Naive thymus-derived CD8-positive, alpha-beta T cell (primary cell): ENCODE measurements at places on chromosomes 11 and 22.

GRCh38 chr11:86848132-86848531 is 47.8 kb downstream of the PRSS23 start:
- DNase-seq: no peak

DNA sequence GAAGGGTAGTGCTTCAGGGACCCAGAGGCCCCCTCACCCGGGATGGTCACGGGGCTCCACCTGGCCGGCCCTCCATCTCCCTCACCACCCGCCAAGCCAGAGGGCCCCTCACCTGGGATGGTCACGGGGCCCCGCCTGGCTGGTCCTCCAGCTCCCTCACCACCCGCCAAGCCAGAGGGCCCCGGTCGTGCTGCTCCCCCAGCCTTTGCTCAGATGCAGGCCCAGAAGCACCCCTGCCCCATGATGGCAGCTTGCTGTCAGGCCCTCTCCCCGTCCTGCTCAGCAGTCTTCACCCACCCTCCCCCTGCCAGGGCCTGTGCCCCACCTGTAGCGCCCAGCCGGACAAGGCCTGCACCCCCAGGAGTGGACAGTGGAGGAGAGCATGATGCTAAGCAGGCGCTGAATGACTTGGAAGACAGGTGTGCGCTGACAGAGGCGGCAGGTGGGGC is 7.3 kb downstream of the DENND6B start:
- DNase-seq: no peak

DNA sequence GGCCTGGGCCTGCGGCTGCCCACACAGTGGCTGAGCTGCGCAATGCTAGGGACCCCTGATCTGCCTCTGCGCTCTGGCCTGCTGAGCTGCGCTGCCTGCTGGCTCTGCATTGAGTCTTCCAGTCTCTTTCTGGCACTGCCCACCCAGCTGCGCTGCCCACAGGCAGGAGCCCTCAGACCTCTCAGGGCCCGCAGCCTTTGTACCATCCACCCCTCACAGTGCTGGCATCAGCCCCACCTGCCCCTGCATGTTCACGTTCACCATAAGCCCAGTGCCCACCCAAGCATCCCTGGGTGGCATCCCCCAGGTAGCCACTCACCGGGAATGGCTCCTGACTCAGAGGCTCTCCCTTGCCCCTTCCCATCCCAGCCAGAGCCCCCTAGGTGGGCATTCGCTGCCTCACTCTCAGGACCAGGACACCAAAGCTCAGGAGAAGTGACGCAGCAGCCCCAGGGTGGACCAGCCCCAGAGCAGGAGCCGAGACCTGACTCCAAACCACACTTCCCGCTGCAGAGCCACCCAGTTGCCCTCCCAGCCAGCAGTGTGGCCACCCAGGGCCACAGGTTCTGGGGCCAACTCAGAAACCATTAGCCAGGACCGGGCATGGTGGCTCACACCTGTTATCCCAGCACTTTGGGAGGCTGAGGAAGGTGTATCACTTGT is 21.7 kb upstream of the COMT start:
- no peak for DNase-seq

DNA sequence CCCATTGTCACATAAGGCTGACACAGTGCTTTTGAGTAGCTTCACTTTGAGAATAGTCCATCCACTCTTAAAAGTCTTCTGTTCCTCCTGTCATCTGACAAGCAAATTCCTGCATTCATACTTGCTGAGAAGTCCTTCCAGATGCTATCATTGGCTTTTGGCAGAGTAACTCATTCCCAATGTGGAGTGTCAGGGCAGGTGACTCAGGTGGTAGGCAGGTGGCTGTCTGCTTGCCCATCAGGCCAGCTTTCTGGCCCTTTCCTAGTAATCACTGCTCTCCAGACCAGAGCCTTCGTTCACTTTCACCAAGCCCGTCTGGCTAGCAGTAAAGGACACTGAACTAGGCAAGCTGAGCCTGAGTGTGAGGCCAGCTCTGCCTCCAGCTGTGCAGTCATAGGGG is 162.5 kb upstream of the CCDC90B start:
- DNase-seq: no peak

DNA sequence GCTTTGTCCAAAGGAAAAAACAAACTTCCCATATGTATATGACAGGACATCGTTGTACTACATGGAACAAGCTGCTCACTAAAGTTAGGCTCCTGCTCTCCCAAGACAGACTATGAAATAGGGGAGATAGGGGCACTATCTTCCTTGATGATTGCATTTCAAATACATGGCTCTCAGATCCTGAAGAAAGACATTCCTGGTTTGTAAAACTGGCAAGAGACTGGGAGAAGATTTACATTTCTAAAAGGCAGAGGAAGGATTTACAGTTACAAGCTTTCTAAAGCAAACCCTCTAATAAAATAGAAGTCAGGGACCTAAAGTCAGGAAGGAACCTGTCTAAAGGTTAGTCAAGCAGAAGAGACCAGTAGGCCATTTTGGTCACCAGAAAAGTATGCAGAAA is 103.7 kb downstream of the SLC17A6 start:
- DNase-seq: no peak

- no peak for DNase-seq
These were observed 44.8 kb upstream of the ISX start for GRCh38 chr22:35021161-35021560.

DNA sequence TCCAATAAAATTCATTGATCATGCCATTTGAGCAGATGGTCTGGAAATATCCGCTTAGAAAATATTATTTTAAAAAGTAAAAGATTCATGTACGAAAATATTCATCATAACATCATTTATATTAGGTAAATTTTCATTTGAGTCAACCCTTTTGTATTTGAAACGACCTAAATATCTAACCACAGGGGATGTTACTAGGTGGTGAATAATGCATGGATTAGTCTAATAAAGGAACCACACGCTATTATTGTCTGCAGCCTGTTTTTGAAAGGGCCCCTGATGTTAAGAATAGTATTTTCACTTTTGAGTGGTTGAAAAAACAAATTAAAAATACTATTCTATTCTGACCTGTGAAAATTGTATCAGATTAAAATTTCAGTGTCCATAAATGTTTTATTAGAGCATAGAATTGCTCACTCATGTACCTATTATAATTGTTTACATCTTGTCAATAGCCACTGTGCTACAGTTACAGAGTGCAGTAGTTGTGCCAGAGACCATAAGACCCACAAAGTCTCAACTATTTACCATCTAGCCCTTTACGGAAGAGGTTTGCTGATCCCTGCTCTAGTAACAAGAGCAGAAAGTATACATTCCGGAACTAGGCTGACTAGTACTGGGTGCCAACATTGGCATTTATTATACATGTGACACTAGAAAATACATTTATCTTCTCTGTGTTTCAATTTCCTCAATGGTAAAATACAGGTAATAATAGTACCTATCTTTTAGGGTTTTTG is 176.1 kb downstream of the LRRC4C start:
- DNase-seq: no peak

DNA sequence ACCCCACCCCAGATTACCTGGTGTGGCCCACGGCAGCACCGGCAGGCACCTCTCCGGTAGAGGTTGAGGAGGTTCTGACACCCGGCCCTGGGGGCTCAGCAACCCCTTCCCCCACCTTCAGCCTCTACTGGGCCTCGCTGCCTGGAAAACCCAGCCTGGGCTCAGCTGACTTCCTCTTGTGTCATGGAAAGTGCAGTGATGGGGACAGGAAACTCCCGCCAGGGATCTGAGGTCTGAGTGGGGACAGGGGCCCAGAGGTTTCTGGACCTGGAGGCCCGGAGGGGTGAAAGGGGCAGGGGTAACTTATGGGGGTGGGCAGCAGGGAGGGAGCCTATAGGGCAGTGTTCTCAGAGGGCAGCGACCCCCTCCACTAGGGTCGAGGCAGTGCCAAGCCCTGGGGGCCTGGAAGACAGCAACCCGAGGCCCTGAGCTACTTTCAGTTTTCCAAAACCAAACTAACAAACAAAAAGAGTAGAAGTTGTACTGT is 10.0 kb upstream of the CD5 start:
- DNase-seq: peak; percentile 50

- no peak for DNase-seq
These were observed 218.8 kb downstream of the PGR start for GRCh38 chr11:100910808-100911207.

DNA sequence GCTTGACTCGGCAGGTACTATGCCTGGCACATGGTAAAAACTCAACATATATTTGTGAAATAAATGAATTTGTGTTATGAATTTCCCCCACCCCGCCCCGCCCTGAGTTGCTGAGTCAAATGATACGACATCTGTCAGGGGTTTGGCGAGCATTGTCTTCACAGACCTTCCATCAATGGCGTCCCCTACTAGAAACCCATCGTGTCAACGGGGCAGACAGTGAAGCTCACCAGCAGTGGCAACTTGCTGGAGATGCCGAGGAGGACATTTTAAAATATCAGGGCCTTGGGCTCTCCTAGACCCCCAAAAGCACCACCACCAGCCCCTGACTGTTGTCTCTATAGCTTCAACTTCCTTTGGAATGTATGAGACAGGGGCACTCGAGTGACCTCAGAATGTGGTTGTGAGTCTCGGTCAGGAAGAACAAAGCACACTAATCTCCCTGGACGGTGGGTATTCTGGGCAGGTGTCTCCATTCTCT is 761 bp upstream of the NXF1 start:
- DNase-seq: no peak

- DNase-seq: no peak
These were observed 9.5 kb upstream of the ISX start for GRCh38 chr22:35056486-35056885.

- no peak for DNase-seq
These were observed at the start of gene C11orf87 for GRCh38 chr11:109421981-109422869. Gene C11orf87 (plus strand): TSS chr11:109422190. CDS start chr11:109423634, 1,444 bp downstream.

DNA sequence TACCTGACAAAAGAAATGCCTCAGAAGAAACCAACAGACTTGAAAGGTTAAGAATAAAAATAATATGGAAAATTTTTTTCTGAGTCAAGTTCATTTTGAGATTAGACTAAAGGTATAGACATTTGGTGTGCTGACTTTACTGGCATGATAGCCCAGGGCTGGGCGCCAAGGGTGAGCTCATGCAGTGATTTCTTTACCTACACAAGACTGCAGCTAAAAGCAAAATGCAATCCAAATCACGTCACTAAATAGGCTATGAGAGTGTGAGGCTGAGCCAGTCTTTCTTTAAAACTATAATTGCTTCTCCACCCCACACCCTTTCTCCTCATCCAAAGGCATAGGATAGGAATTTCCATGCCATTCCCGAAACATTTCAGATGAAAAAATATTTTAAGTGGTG is 196.5 kb downstream of the FAM76B start:
- no peak for DNase-seq

DNA sequence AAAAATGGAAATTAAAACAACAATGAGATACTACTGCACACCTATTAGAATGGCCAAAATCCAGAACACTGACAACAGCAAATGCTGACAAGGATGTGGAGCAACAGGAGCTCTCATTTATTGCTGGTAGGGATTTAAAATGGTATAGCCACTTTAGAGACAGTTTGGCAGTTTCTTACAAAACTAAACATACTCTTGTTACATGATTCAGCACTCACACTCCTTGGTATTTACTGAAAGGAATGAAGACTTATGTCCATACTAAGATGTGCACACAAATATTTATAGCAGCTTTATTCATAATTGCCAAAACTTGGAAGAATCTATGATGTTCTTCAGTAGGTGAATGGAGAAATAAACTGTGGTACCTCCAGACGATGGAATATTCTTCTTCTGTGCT is 40.8 kb downstream of the PGM2L1 start:
- no peak for DNase-seq

GRCh38 chr11:17376493-17376892 is 12.0 kb downstream of the KCNJ11 start:
- DNase-seq: no peak

GRCh38 chr22:31160328-31160978 is 471 bp downstream of the RNF185 start:
- no peak for DNase-seq

- DNase-seq: no peak
These were observed 27.9 kb downstream of the NFAM1 start for GRCh38 chr22:42404266-42404665.

DNA sequence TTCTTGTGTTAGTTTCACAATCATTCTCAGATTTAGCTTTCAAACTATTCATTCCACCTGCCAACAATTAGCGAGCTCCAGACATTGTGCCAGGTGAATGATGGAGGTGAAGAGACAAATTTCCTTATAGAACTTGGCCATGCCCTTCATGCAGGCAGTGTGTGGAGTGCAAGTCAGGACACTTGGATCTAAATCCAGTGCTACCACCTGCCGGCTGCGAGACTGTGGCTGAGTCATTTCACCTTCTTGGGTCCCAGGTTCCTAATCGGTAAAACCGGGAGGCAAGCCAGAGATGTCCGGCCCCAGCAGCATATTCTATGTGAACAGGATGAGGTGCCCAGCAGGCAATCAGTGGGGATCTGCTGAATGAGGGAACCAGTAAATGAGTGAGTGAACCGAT is 18.6 kb upstream of the EHF start:
- no peak for DNase-seq

DNA sequence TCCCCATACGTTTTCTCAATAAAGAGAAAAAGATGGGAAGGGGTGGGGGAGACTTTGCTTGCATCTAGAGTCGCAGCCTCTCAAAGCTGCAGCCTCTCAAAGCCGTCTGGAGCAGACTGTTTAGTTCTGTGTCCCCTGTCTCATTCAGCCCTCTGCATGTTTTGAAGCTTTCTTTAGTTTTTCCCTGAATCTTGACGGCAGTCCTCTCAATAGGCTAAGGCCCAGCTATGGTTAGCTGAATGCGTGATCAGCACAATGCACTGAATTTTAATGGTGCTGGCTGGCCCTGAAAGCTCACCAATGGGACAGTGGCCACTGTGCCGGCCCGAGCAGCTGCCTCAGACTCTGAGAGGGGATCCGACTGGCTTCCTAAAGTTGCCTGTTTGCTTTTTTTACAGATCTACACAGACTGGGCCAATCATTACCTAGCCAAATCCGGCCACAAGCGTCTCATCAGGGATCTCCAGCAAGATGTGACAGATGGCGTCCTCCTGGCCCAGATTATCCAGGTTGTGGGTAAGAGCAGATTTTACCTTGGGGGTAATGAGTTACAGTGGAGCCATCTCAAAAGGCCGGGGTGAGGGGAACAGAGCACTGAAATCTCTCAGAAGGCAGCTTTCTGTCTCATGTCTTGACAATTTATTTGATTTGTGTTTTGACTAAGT is 119.6 kb downstream of the NAV2 start:
- no peak for DNase-seq

GRCh38 chr11:69653406-69653960 is 12.5 kb downstream of the CCND1 start:
- DNase-seq: no peak

DNA sequence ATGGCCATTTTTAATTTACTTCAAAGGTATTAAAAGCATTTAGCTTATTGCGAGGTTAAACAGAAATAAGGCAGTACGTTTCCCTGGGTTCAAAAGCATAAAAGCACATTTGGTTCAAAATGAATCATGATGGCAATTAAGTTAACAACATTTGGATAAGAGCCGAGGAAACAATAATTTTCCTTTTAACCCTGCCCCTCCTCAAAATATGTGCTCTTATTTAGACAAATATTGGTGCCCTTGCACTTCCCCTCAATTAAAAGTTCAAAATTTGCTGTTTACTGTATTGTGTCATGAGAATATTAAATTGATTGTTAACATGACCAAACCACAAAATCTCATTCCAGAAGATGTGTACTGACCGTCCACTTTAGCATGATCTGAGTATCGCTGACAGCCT is 48.7 kb downstream of the VSIG10L2 start:
- no peak for DNase-seq
